Stimulated activated CD8-positive, alpha-beta memory T cell treated with anti-CD3 and anti-CD28 coated beads, Interleukin-7, amount 100 ng/mL, for 24 hours (primary cell): ENCODE measurements at places on chromosomes 11 and 22.

DNA sequence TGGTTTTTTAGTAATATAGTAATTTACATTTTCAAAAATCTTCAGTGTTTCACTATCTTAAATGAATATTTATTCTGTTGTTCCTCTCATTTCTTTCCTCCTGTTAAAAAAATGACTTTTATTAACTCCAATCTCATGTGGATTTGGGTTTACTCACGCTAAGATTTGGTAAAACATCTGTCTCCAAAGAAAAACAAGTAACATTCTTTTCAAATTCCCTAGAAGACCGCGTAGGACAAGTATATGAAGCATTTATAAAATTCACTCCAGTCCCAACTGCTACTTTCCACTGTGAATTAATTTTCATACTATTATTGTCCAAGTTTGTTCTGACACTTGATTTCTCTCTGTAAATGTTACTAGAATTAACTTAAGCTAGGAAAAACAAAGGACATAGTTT, 26.2 kb downstream of the SBF2 start:
- DNase-seq, result no peak

- no peak for DNase-seq
These were observed 29.0 kb upstream of the CREB3L1 start for GRCh38 chr11:46248289-46249102.

DNA sequence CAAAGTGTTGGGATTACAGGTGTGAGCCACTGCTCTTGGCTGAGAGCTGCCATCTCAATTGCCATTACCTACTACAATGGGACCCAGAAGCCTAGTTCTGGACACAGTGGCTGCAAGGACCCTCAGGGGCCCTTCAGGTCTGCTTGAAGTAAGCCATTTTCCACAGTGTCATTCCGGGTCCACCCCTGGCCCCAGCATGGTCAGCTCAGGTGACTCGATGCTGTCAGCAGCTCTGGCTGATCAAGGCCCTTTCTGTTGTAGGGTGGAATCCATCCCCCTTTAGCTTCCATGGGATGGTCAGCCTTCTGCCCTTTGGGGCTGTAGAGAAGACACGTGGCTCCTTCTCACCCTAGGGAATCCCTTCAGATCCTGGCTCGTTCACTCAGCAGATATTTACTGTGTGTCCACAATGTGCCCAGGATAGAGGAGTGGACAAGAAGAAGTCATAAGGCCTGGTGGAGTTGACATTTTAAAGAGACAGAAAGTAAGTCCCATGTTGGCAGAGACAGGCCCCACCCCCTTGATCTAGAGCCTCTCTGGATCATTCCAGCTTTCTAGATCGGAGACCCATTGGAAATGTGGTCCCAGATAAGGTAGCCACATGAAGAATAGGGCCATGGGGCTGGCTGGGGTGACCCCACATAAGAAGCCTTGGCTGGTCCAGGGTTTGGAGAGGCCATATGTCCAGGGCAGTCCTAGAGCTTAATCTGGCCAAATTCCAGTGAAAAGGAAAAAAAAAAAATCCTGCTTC, 15.1 kb upstream of the KAT5 start:
- no peak for DNase-seq

GRCh38 chr11:108224366-108224765, 1.5 kb downstream of the ATM start:
- no peak for DNase-seq

DNA sequence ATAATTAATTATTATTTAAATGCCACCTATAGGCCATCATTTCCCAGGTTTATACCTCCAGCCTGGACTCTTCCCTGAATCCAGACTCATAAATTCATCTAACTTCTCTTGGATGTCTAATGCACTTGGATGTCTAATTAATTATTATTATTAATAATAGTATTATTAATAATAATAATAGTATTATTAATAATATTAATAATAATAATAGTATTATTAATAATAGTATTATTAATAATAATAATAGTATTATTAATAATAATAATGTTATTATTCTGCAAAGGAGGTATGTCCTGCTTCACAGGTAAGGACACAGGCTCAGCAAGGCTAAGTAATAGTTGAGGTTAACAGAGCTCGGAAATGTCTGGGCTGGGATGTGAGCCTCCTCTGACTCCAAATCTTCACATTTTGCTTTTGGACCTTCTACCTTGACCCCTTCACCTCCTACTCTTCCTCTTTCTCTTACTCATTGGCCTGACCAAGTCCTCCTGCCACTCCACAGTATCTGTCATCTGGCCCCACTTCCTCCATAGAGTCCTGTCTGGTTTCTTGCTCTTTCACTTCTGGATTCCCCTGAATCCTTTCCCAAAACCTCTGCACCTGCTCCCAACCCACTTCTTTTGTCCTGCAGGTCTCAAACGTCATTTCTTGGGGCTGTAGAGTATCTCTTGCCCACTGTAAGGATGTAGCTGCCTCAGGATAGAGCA, 8.0 kb downstream of the RIBC2 start:
- no peak for DNase-seq

DNA sequence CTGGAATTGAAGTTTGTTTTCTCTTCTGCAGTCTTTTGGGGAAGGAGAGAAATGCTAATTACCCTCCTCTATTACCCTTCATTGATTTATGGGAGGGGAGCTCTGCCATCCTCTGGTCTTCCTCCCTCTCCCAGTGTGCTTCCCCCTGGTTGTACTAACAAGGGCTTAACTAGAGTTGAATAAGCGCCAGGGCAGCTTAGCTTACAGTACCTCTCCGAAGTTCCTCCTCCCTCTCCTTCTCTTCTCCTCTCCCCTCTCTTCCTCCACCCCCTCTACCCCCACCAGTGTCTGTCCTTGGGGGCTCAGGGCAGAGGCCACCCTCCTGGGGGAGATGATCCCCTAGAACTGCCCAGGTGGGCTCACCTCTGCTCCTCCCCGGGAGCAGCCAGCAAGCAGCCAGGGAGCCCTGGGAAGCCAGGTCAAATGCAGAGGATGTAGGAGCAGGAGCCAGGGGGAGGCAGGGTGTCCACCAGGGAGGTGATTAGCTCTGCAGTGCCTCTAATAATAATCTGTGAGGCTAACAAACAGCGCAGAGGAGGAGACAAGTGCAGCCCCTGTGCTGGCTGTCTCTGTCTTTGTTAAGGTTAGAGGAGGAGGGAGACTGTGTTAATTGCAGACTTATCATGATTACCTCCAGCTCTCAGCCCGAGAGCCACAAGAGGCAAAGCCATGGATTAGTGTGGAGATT, 191.6 kb upstream of the CADM1 start:
- no peak for DNase-seq

GRCh38 chr11:130997278-130997677, 81.0 kb upstream of the SNX19 start:
- DNase-seq, result no peak

- no peak for DNase-seq
These were observed at the start of gene TMEM132A for GRCh38 chr11:60924110-60924905. TMEM132A (plus strand) TSS chr11:60924460; CDS start chr11:60924634, 174 bp downstream.

DNA sequence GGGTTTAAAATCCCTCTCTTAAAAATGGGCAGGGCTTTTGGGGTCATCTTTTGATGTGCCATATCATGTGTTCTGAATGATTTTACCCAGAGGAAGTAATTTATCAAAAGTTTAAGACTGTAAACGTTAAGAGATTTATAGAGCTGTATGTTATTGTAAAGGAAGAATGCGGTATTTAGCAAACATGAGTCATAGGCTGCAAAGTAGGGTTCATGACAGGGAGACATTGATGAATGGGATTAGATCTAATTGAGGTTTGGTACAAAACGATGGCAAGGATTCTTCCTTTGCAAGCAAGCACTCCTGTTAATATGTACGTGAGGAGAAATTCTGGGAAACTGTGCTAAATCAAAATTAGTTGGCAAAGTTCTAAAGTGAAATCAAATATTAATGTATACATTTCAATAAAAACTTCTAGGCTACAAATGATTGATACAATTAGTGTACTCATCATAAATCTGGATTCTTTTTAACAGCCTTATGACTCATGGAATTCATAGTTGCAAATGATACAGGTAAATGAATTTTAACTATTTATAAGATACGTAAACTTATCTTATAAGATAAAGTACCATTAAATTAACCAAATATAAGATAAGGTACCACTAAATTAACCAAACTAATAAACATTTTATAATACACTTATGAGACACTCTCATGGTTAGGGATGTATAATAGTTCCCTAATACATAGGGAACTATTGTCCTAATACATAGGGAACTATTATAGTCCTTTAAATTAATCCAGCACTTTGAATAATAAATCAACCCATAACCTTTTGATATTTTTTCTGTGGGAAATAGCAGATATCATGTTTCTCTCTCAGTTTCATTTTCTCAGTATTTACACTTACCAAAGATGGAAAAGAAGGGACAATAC, 58.4 kb downstream of the KIF18A start:
- no peak for DNase-seq

DNA sequence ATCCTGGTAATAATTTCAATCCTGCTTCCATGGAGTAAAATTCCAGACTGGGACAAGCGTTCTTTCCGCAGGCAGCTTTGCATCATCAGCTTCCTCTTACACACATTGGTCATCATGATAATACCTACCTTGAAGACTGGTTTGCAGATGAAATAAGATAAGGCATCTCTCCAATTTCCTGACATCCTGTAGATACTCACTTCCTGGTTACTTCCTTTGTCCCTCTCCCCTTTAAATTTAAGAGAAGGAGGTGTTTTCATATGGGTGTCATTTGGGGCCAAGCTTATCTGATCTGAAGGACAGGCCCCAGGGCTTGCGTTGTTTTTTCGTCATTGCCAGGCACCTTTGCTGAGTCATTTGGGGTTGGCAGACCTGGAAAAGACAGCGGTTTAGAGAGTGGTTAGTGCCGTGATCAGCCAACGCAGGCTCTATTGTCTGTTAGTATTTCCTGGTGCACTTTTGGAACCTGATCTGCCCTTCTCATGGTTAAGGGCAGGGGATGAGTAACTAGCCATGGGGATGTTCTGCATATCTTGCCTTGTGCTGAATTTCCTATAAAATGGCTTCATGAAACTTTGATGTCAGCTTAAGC, 24.1 kb downstream of the GRAMD1B start:
- DNase-seq, result peak; percentile 24

DNA sequence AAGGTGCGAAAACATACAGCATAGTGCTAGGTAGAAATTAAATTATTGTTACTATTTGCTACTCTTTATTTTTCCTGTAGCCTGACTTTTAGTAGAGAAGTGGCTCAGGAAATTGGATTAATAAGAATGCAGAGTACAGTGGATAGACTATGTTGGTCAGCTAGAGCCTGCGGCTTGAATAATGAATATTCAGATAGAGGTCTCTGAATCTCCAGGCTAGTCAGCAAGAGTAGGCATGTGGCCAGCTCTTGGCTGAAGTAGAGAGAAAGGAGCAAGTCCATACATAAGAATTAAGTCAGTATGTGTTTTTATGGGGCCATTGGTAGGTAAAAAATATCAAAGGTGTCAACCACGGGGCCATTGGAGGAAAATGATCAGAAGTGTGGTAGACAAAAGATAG, 413.5 kb downstream of the NELL1 start:
- no peak for DNase-seq

DNA sequence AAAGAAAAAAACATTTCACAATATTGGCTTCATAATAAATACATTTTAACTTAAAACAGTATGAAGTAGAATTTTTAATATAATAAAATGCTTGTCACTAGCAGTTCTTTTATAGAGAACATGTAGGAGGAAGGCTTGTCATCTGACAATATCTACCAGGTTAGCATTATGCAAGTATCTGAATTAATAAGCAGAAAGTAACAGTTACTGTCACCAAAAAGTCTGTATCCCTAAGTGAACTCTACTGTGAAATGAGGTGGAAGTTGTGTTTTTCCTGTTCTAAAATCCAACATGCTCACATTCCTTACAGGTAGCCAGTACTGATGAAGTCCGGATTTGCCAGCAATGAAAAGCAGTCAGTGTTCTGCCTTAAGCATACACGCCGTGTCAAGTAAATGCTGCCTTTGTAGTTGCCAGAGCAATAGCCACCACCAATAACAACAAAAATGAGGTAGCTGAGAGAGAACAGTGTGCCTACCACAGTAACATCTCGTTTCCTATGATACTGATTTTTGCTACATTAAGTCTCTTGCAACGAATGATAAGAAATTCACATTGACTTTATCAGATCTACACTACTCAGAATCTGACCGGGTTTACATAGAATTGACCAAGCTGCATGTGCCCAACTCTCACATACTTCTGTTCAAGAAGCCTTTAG, 95.5 kb downstream of the SIK3 start:
- DNase-seq, result no peak

GRCh38 chr22:40838486-40838885, 18.0 kb downstream of the ST13 start:
- no peak for DNase-seq

DNA sequence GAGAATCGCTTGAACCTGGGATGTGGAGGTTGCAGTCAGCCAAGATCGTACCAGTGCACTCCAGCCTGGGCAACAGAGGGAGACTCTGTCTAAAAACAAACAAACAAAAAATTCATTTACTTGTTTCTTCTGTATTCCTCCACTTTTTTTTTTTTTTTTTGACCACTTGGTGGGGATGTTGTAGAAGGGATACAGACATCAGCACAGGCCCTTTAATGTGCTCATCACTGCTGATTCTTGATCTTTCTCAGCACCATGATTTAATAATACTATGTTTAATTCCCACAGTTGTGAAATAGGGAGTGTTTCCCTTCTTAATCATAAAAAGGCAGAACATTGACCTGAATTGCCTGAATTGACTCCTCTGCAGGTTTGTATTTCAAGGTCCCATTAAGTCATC, 4.5 kb downstream of the TTC9C start:
- DNase-seq, result no peak

- no peak for DNase-seq
These were observed 2.4 kb upstream of the MGAT3 start for GRCh38 chr22:39454385-39454871.

DNA sequence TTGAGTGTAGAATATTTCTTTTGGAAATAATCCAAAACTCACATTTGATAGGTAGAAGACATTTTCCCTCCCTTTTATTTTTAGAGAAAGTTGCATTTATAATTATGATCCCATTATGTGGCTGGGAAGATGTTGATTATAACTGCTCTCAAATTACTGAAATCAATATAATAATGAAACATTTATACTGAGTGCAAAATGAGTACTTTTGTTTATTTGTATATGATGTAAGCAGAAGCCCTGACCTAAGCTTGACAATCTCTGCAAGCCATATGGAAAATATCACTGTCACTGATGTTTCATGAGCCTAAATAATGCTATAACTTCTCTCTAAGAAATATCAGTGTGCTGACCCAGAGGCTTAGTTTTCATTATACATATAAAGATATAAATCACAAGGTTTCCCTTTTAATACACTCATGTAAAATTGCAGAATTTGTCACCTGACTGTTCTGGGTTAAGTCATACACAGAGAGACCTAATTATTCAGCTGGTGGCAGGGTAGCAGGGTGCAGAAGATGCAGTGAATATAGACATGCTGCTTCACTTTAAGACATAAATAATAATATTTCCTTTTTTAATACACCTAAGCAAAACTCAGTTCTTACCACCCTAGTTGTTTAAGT, 99.2 kb downstream of the BBOX1 start:
- DNase-seq, result no peak

- peak; percentile 11 for DNase-seq
These were observed 5.3 kb upstream of the OR52M1 start for GRCh38 chr11:4539603-4540219.

GRCh38 chr22:49457146-49457545, 370.5 kb downstream of the BRD1 start:
- DNase-seq, result no peak

- peak; percentile 9 for DNase-seq
These were observed 44.5 kb downstream of the ZNF280B start for GRCh38 chr22:22463855-22464540.
